ENCODE measurements at places on chromosomes 6 and 20.

- peak; percentile 4 for DNase-seq
Measured at GRCh38 chr20:41174373-41174772, 37.0 kb downstream of the PLCG1 start.

- DNase-seq: peak; percentile 29
Measured at GRCh38 chr20:30168025-30168799, 1089.3 kb upstream of the DEFB115 start.

DNA sequence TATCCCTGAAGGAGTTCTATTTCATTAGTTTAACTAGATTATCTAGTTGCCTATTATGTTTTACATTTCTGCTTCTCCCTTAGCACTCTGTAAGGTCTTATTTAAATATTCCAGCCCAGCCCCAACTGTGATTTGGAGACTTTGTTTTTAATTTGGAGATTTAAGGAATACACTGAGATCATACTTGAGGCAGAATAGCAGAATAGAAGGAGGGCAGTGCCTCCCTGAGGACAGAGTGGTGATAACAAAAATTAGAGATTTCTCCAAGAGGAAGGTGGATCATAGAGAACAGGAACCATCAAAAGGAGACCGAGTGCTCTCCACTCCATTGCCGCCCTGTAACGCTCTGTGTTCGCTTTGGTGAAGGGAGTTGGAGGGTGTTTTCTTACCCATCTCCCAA lies 14.8 kb upstream of the CD164 start:
- DNase-seq: no peak

GRCh38 chr20:48581167-48581566 lies 246.6 kb downstream of the PREX1 start:
- no peak for DNase-seq

DNA sequence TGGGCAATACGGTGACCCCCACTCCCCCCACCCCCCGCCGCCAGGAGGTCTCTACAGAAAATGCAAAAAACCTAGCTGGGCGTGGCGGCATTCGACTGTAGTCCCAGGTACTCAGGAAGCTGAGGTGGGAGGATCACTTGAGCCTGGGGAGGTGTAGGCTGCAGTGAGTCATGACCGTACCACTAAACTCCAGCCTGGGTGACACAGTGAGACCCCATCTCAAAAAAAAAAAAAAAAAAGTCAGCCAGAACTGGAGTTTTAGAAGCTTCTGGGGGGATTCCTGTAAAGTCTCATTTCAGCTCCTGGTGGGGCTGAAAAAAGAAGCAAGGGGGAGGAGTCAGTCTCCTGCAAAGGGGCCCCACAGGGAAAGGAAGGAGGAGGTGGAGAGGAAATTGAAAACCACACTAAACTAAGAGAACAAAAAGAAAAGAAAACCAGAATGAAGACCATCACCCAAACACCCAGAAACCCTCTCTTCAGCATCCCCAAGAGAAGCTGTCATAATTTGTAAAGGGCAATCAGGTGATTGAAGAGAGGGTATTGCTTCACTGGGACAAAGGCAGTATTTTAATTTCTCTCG lies 50.4 kb downstream of the NOL4L start:
- DNase-seq: peak; percentile 80

DNA sequence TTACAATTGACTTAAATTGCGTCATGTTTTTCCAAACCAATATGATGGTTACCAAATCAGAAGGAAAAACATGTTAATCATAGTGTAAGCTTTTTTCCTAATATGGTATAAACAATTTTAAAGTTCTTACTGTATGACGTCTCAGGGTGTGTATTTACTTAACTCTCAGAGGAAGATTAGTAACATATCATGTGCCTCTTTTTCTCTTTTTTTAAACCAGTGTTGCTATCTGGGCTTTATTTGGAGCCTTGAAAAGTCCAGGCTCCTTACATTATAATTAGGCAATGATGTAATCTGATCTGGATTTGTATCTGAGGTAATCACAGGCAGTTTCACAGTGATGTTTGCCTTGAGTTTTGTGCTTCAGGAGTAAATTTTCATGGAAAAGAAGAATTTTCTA lies 20.4 kb upstream of the RAB23 start:
- no peak for DNase-seq

DNA sequence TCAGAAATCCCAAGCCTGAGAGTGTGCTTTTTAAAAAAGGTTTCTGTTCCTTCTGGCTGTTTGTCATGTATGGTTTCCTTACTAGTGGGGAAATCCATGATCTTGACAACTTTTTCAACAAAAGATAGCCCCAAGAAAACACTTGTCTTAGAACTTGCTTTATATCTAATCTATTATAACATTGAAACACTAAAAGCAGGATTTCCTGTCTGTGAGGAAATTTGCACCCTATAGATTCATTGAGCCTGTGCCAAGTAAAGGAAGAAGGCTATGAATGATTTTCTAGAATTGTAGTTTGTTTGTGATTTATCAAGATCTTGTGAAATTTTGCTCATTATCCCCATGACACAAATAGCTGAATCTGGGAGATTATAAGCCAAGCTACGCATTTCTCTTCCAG lies 238.6 kb upstream of the RIN2 start:
- DNase-seq: no peak

- DNase-seq: no peak
Measured at GRCh38 chr6:165662749-165663376, at the start of gene PDE10A. Gene PDE10A, minus strand, starts transcription at chr6:165663241. Its CDS starts 430 bp downstream, at chr6:165662811.

GRCh38 chr6:71675386-71675785 lies 211.0 kb upstream of the RIMS1 start:
- DNase-seq: no peak

DNA sequence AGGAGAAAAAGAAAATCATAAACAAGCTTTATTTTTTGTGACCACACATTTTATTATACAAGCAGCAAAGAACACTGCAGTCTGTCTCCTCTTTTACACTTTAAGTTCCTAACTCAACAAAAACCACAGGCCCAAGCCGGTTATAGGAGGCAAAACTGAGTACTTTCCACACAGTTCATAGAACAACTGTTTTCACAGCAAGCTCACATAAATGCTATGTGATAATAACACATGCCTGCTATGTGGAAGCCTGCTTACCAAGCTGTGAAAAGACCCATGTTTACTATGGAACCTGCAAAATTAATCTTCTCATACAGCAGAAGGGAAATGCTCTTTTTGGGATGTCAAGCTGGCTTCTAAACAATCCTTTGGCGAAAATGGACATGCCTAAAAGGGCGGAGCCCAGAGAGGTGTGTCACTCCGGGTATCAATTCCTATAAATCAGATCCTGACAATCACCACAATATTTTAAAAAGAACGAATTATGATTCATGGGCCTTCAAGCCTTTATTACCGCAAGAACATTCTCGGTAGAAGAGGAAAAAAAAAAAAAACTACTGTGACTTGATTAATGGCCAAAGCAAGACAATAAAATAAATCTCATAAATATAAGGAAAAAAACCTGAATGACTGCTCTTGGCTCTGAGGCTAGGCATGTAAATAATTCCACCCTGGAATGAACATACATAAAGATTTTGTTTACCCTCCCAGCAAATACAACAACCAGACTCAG lies 2.6 kb downstream of the TRERF1 start:
- no peak for DNase-seq

DNA sequence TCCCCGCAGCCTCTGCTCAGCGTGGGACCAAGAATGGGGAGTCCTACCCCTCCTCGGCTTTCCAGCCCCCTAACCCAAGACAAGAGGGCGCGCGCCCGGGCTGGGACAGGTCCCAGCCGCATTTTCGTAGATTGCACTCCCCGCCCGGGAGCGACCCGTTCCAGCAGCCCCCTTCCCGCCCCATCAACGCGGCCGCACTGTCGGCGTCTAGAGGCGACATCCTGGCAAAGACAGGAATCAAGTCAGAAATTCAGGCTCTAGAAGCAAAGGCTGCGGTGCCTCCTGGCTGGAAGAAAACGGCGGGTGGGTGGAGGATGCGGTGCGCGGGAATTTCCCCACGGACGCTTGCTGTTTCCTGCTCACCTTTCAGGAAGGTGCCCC lies 957 bp downstream of the PROKR2 start:
- DNase-seq: no peak

DNA sequence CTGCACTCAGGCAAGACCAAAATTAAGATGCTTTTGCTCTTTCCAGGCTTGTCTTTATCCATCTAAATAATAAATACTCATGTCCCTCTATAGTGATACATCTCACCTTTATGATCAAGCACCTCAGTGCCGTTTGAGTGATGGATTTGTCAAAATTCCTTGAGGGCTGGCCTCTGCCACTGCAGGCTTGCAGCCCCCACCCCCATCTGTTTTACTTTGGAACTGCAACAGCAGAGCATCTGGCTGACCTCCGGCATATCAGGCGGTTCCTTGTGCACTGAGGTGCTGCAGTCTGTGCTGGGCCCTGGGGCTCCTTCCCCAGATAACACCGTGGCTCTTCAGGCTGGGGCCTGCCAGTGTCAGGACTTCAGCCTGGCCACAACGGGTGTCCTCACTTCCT lies 386.9 kb downstream of the CDH26 start:
- DNase-seq: no peak

DNA sequence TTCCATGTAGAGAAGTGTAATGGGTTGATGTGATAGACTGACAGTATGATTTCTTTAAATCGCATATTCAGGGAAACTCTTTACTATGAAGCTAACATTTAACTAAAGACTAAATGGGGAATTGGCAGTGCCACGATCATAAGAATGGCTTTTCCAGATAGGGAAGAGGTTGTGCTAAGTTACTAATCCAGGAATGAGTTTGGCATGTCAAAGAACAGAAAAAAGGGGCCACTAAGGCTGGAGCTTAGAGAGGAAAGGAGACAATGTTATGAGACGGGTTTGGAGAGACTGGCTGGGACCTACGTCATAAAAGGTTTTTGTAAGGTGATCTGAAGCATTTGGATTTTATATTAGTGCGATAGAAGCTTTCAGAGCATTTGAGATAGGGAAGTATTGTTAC lies 40.6 kb downstream of the SENP6 start:
- no peak for DNase-seq

DNA sequence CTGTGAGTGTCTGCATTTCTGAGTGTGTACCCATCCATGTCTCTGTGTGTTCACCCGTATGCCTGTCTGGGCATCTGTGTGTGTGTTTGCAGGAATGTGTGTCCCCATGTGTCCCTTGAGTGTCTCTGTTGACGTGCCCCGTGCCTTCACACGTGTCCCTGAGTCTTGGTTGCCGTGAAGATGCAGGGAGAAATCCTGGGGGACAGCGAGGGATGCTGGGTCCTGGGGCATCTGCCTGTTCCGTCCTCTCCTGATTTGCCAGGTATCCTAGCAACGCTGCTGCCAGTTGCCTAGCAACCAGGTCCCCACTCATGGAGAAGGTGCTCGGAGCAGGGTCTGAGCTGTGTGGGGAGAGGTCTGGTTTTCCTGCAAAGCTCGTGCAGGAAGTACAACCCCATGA lies 6.0 kb upstream of the LKAAEAR1 start:
- no peak for DNase-seq

- no peak for DNase-seq
Measured at GRCh38 chr6:17725083-17725482, 18.4 kb upstream of the NUP153 start.

DNA sequence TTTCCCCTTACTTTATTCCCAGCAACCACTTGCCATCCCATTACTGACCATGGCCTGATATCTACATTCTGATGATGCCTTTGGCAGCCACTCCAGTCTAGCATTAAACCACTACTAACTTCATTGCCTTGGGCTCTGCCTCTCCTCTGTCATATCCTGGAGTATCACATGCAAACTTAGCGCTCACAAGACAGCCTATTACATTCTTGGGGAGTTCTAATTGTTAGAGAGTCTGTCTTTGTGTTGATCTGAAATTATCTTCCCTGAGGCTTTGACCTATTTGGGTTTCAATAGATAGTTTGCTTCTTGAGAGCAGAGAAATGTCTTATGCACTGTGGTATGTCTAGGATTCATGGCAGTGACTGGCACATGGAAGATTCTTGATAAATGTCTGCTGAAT lies 40.5 kb upstream of the RAB32 start:
- no peak for DNase-seq

DNA sequence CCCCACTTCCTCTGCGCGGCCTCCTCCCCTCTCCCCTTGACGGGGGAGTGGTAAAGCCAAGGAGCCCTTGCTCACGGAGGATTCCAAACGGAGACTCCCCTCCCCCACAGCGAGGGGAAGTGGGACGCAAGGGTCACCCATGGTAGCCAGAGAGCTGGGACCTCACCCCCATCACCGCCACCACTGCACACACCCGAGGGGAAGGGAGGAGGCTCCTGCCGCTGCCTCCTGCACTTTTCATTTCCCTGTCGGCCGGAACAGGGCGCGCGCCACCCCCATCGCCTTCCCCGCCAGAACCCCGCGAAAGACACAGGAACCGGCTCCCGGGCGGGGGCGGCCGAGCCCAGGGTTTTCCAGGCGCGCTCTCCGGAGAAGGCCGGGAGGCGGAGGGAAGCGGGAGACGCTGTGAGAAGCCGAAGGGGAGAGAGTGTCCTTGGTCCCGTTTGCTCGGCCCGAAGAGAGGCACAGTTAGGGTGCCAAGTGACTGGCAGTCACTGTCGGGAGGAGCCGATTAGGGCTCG lies 789 bp downstream of the CCND3 start:
- DNase-seq: peak; percentile 38

DNA sequence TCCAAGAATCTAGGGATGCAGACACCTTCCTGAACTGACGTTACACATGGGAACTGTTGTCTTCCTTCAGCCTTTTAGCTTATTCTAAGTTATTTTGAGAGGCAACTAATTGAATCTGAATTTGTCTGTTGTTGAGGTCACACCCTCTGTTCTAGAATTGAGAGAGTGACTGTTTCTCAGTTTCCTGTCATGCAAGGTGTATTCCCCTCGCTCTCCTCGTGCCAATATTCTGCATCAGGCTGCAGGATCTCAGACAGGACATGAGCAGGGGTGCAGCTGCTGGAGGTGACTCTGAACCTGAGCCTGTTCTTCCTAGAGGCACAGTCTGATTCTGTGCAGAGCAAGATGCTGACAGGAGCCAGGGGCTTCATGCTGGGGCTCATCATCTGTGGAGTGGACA lies 52.5 kb downstream of the HLA-DPB1 start:
- no peak for DNase-seq

GRCh38 chr20:12750221-12750620 lies 258.6 kb upstream of the SPTLC3 start:
- no peak for DNase-seq

GRCh38 chr6:26131618-26132017 lies 44.4 kb downstream of the HFE start:
- no peak for DNase-seq
